Activated naive CD4-positive, alpha-beta T cell treated with anti-CD3 and anti-CD28 coated beads for 36 hours (primary cell): ENCODE measurements at places on chromosomes 2 and 18. TPM values are rescaled to one million over a fixed set of nuclear protein-coding genes. Genes with fewer than 3 reads are reported as not detected.

GRCh38 chr2:222264791-222265320 lies 33.9 kb downstream of the PAX3 start:
- no peak for DNase-seq
- H3K4me3 ChIP-seq: no peak overlapping the region
- H3K36me3 ChIP-seq: no peaks in the 10 kb centered on the region
- no peak overlapping the region for H3K27ac ChIP-seq
- H3K27me3 ChIP-seq: no peaks in the 10 kb centered on the region

GRCh38 chr2:24837996-24838513 lies 44.8 kb downstream of the CENPO start:
- no peak overlapping the region for H3K4me3 ChIP-seq
- peaks cover 26% of the 10 kb centered on the region for H3K36me3 ChIP-seq
- no peaks in the 10 kb centered on the region for H3K27me3 ChIP-seq
- DNase-seq: no peak
- H3K27ac ChIP-seq: no peak overlapping the region

Gene LRRC30
- not detected for total RNA-seq

DNA sequence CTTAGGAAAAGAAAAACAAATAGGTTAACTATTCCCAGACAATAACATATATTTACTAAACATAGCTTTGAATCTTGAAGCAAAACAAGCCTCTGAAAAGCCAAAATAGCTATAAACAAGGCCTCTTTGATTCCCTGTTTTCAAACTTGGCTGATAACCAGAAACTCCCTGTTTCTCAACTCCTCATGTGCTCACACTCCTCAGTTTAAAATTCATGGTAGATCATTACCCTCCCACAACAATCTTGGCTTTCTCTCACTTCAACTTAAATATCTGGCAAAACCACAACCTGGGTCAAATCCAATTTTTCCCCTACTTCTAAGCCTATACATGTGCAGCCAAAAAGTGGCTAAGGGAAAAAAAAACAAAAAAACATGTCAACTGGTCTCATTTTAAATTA lies 15.6 kb downstream of the SUCLG1 start:
- peaks cover 37% of the 10 kb centered on the region for H3K36me3 ChIP-seq
- DNase-seq: no peak
- H3K27me3 ChIP-seq: no peaks in the 10 kb centered on the region
- H3K4me1 ChIP-seq: peaks cover 11% of the 10 kb centered on the region
- H3K27ac ChIP-seq: no peak overlapping the region

Gene RNPEPL1
- total RNA-seq: 44.3 TPM

DNA sequence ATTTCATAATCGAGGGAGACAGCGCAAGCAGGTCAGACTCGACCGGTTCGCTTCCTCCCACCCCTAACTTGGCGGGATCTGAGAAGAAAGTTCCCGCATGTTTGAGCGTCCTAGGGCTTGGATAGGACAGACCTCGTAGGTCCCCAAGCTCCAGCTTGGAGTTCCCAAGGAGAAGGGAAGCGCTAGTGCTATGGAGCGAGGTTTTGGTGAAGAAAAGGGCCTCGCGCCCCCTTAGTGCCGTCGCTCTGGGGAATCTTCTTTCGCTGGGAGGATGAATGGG lies 11.6 kb upstream of the SKOR2 start:
- DNase-seq: no peak
- H3K36me3 ChIP-seq: no peaks in the 10 kb centered on the region
- H3K4me1 ChIP-seq: peaks cover 7% of the 10 kb centered on the region
- no peak overlapping the region for H3K4me3 ChIP-seq

- H3K36me3 ChIP-seq: no peaks in the 10 kb centered on the region
- no peak overlapping the region for H3K4me3 ChIP-seq
- H3K27ac ChIP-seq: no peak overlapping the region
- peaks cover 27% of the 10 kb centered on the region for H3K4me1 ChIP-seq
- no peaks in the 10 kb centered on the region for H3K27me3 ChIP-seq
Measured at GRCh38 chr2:172208791-172209325, 106.2 kb upstream of the DLX2 start.

Gene ADD2
- total RNA-seq: 42.9 TPM

Gene IL1A
- 0.29 TPM for total RNA-seq

- H3K4me1 ChIP-seq: no peaks in the 10 kb centered on the region
- H3K4me3 ChIP-seq: no peak overlapping the region
- no peaks in the 10 kb centered on the region for H3K27me3 ChIP-seq
- no peak overlapping the region for H3K27ac ChIP-seq
Measured at GRCh38 chr2:146677280-146677679, 1167.5 kb upstream of the ACVR2A start.

- H3K4me3 ChIP-seq: no peak overlapping the region
- H3K4me1 ChIP-seq: peaks cover 73% of the 10 kb centered on the region
- no peaks in the 10 kb centered on the region for H3K27me3 ChIP-seq
- H3K27ac ChIP-seq: no peak overlapping the region
- no peak for DNase-seq
- no peaks in the 10 kb centered on the region for H3K36me3 ChIP-seq
Measured at GRCh38 chr2:108980076-108980475, 8.9 kb downstream of the EDAR start.

Gene SCN2A
- 0.10 TPM for total RNA-seq

Gene MARCO
- not detected for total RNA-seq

Gene LPIN2
- 62.4 TPM for total RNA-seq

- peak within 1 kb of the TSS; percentile 54 for H3K4me3 ChIP-seq
- H3K27ac ChIP-seq: no peak within 1 kb of the TSS
- DNase-seq: no peak
- H3K27me3 ChIP-seq: peaks cover 43% of the 10 kb centered on the region
- H3K4me1 ChIP-seq: peaks cover 10% of the 10 kb centered on the region
- H3K36me3 ChIP-seq: no peaks in the 10 kb centered on the region
Measured at GRCh38 chr2:127675331-127676261, at the start of gene LIMS2. Gene LIMS2, minus strand, starts transcription at chr2:127675530. Its CDS starts 506 bp downstream, at chr2:127675024.

Gene FOXD4L1
- 0.10 TPM for total RNA-seq

DNA sequence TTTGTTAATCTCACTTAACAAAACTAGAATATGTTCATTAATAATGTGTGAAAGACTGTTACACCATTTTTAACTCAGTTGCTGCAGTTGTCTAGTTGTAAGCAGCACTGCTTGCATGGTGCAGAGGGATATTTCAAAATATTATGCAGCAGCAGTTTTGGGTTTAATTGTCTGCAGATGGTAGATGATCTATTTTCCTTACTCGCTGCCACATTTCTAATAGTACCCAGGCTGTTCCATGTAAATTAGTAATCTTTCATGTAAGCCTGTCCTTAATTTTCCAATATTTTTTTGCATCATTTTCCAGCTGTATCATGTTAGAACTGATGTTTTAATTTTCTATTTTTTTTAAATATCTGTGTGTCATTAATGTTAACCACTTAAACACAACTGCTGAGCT lies 488.1 kb upstream of the RAB12 start:
- no peak overlapping the region for H3K4me3 ChIP-seq
- no peaks in the 10 kb centered on the region for H3K27me3 ChIP-seq
- no peaks in the 10 kb centered on the region for H3K36me3 ChIP-seq
- no peak for DNase-seq
- H3K4me1 ChIP-seq: no peaks in the 10 kb centered on the region
- H3K27ac ChIP-seq: no peak overlapping the region

GRCh38 chr2:134021830-134022524 lies 231.9 kb upstream of the MGAT5 start:
- no peak for DNase-seq
- no peak overlapping the region for H3K27ac ChIP-seq
- H3K36me3 ChIP-seq: no peaks in the 10 kb centered on the region

DNA sequence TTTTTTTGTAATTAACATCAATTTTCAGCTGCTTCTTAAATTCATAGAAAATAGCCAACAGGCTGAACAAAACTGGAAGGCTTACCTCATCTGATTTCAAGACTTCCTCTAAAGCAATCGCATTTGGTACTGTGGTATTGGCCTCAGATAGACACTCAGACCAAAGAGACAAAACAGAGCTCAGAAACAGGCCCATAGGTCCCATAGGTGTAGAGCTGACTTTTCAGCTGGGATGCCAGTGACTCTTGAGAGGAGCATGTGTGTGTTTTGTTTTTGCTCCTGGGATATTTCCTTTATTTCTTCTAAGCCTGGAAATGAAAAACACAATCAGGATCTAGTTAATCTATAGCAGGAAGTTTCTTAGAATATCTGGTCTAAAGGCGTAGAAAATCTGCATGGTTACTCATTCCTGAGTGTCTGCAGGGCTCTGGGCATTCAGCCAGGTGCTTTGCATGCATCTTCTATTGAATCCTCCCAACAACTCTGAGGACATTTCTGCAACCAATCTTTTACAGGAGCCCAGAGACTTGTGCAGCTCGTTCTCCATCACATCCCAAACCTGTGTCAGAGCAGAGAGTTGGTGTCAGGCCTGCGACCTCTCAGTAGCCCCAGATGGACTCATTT lies 190.8 kb downstream of the RTP5 start:
- H3K27me3 ChIP-seq: peaks cover 9% of the 10 kb centered on the region
- no peak for DNase-seq
- H3K4me3 ChIP-seq: no peak overlapping the region

DNA sequence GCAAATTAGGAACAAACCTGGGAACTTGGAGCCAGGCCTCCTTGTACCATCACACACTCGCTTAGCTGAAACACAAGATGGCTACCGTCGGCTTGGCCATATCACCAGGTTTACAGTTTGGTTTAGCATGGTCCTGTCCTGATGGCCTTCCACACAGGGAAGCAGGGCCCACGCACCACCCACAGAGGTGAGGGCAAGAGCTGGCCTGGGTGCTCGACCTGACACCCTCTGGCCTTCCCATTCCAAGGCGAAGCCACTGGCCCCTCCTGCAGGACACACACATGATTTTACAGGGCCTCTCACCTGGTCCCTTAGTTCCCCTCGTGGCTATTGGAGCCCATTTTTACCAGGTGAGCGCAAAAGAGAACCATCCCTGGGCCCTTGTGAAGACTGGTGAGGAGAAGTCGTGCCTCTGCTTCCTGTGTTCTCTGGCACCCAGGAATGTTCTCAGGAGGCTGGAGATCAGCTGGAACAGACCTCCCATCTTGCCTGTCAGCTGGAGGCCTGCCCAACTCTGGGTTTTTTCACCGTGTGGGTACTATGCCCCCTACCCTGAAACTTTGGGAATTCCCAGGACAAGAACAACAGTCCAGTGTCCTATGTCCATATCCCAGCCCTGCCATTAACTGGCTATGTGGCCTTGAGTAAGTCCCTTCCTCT lies 53.0 kb upstream of the FOSL2 start:
- H3K4me3 ChIP-seq: no peak overlapping the region
- H3K27ac ChIP-seq: no peak overlapping the region
- no peaks in the 10 kb centered on the region for H3K36me3 ChIP-seq
- no peak for DNase-seq
- H3K4me1 ChIP-seq: no peaks in the 10 kb centered on the region
